ENCODE measurements at places on chromosomes 5 and 9. TPM values are rescaled to one million over a fixed set of nuclear protein-coding genes. Genes with fewer than 3 reads are reported as not detected.

DNA sequence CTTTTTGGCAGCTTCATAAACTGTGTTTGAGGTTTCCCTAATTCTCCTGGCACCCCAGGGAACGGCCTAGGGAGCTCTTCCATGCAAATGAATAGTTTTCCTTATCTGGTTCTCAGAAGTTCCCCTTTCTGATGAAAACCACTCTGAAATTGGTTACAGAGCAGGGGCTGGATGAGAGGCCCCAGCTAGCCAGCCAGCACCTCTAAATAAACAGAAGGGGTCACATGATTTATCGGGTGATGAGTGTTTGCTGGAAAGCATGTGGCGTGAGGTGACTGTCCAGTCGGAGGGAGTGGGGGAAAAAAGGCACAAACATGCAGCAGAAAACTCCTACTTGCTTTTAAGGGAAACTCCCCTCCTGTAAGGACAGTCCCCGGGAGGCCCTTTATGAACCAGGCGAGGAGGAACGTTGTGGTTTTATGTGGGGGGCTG lies 261.2 kb upstream of the ANKRD55 start:
- peak overlapping the region; percentile 60 for H3K27ac ChIP-seq
- H3K27me3 ChIP-seq, result no peaks in the 10 kb centered on the region
- peaks cover 15% of the 10 kb centered on the region for H3K4me1 ChIP-seq
- H3K36me3 ChIP-seq, result no peaks in the 10 kb centered on the region

Gene TRIM14
- 3.0 TPM for total RNA-seq

- H3K4me3 ChIP-seq, result no peak overlapping the region
- no peaks in the 10 kb centered on the region for H3K27me3 ChIP-seq
- no peaks in the 10 kb centered on the region for H3K36me3 ChIP-seq
- peak overlapping the region; percentile 87 for H3K27ac ChIP-seq
- DNase-seq, result peak; percentile 95
Measured at GRCh38 chr5:68484307-68485068, 268.9 kb downstream of the PIK3R1 start.

Gene RGP1
- 10.2 TPM for total RNA-seq

DNA sequence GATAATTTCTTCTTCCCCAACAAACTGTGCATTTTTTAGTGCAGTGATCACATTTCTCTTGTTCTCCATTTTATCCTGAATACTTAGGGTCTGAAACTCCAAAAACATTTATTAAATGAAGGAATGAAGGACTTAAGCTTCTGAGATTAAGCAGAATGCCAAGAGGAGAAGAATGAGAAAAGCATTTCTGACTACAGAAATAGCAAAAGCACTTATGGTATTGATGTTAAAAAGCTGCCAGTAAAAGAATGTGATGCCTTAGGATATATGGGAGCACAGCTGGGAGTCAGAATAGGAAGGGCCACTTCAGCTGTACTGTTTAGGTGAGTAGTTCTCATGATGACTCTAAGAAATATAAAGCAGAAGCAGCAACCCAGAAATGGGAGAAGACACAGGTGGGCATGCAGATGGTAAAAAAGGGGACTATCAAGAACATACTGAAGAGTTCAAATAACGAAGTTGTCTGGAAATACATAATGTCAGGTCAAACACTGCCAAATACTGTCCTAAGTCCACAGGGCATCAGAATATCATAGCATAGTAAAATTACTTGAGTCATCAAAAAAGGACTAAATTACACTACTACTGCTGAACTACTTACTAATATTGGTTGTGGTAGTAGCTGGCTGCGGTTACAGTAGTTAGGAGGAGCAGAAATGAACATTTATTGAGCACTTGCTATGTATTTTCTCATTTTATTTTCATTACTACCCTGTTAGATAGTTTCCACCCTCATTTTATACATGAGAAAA lies 132.7 kb downstream of the MAPKAP1 start:
- H3K4me3 ChIP-seq, result no peak overlapping the region
- H3K36me3 ChIP-seq, result no peaks in the 10 kb centered on the region
- no peak for DNase-seq
- no peaks in the 10 kb centered on the region for H3K4me1 ChIP-seq

DNA sequence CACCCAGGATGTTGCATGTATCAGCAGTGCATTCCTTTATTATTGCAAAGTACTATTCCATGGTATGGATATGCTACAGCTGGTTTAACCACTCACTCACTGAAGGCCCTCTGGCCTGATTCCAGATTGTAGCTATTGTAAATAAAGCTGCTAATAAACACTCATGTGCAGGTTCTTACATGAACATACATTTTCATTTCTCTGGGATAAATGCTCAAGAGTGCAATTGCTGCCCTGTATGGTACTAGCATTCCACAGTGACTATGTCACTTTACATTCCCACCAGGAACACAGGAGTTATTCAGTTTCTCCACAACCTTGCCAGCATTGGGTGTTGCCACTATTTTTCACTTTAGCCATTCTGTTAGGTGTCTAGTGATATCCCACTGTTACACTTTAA lies 267.6 kb downstream of the SPOCK1 start:
- no peaks in the 10 kb centered on the region for H3K27me3 ChIP-seq
- no peaks in the 10 kb centered on the region for H3K36me3 ChIP-seq
- DNase-seq, result peak; percentile 21

Gene SLC25A51
- total RNA-seq, result 63.0 TPM

- H3K4me3 ChIP-seq, result no peak overlapping the region
- peaks cover 16% of the 10 kb centered on the region for H3K4me1 ChIP-seq
- no peak for DNase-seq
- no peaks in the 10 kb centered on the region for H3K36me3 ChIP-seq
- peaks cover 3% of the 10 kb centered on the region for H3K27me3 ChIP-seq
Measured at GRCh38 chr5:142815469-142815868, 45.3 kb downstream of the ARHGAP26 start.

GRCh38 chr5:158320178-158320674 lies 461.3 kb upstream of the CLINT1 start:
- H3K27ac ChIP-seq, result no peak overlapping the region
- no peaks in the 10 kb centered on the region for H3K27me3 ChIP-seq
- no peaks in the 10 kb centered on the region for H3K36me3 ChIP-seq
- no peak for DNase-seq
- no peaks in the 10 kb centered on the region for H3K4me1 ChIP-seq
